ENCODE measurements at places on chromosomes 12 and 14.

GRCh38 chr12:94109160-94109559, 39.2 kb upstream of the PLXNC1 start:
- DNase-seq, result no peak

DNA sequence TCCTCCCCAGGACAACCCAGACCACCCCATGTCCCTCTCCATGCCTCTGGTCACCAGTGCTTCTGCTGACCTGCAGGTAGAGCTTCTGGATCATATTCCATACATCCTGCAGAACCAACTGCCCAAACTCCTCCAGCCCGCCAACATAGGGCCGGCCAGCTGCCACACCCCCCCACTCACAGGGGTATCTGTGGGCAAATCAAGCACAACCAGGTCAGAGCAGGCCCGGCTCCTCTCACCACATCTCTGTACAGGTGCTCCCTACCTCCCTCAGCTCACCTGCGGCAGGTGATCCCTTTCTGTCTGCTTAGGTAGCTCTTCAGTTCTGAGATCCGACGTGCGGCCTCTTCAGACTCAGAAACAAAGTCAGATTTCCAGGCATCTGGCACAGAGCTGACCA, 29.0 kb downstream of the TEP1 start:
- no peak for DNase-seq

DNA sequence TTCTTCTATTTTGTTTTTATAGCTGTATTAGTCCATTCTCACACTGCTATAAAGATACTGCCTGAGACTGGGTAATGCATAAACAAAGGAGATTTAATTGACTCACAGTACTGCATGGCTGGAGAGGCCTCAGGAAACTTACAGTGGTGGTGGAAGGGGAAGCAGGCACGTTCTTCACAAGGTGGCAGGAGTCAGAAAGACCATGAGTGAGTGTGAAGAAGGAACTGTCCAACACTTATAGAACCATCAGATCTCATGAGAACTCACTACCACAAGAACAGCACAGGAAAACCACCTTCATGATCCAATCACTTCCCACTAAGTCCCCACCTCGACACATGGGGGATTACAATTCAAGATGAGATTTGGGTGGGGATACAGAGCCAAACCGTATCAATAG, 42.3 kb downstream of the ARMH4 start:
- no peak for DNase-seq

GRCh38 chr14:51121096-51121495, 26.2 kb upstream of the TRIM9 start:
- no peak for DNase-seq

DNA sequence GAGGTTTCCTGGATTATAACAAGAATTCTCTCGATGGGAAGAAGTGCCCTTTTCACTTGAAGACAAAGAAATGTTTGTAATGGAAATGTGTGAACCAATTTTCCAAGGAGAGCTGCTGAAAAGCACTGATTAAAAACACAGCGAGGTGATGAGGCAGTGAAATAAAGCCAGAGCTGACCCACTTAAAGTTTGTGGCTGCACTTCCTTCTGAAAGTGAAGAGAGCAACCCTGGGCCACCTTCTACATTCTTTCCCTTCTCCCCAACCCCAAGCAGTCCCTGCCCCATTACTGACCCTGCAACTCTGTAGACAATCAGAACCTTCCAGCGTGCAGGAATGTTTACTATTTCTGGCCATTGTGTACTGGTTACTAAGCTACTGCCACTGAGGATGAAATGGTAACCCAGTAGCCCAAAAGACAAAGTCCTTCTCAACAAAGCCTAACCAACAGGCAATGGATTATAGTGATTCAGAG, 173.9 kb downstream of the TTC7B start:
- no peak for DNase-seq

DNA sequence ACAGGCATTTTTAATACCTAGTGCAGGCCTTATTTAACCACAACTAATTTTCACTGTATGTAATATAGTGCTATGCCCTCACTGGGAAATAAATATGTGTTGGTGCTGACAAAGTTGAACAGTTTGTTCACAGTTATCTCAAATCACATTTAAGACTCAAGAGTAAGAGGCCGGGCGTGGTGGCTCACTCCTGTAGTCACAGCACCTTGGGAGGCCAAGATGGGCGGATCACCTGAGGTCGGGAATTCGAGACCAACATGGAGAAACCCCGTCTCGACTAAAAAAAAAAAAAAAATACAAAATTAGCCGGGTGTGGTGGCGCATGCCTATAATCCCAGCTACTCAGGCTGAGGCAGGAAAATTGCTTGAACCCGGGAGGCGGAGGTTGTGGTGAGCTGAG, 22.9 kb upstream of the TEAD4 start:
- no peak for DNase-seq

GRCh38 chr12:53677016-53677799, 1.3 kb upstream of the ATP5MC2 start:
- no peak for DNase-seq

DNA sequence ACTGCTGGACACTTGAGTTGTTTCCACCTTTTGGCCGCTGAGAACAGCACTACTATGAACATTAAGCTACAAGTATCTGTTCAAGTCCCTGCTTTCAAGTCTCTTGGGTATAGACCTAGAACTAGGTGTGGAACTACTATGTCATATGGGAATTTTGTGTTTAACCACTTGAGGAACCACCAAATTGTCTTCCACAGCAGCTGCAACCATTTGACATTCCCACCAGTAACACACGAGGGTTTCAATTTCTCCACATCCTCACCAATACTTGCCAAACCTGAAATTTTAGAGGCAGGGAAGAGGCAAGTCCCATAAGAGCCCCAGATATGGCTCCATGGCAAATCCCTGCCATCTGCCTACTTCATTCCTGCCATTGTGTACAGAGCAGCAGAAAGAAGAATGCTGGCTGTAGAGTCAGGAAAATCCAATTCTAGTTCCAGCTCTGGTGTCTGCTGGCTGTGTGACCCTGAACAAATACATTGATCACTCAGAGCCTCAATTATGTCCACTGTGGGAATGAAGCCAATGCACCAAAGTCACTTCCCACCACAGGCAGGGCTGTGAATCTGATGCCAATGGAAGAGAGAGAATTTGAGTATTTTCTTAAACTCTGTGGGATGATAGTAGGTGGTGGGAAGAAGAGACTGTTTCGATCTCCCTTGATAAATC, 17.8 kb downstream of the PITPNM2 start:
- no peak for DNase-seq

DNA sequence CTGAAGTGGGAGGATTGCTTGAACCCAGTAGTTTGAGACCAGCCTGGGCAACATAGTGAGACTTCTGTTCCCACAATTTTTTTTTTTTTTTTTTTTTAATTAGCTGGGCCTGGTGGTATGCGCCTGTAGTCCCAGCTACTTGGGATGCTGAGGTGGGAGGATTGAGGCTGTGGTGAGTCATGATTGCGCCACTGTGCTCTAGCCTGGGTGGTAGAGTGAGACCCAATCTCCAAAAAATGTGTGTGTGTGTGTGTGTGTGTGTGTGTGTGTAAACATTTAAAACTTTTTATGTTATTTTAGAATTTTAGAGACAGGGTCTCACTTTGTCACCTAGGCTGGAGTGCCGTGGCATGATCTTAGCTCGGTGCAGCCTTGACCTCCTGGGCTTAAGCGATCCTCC, 6.8 kb downstream of the PPP1R36 start:
- DNase-seq, result no peak

GRCh38 chr12:67918441-67918840, 70.8 kb upstream of the IFNG-AS1 start:
- DNase-seq, result no peak

DNA sequence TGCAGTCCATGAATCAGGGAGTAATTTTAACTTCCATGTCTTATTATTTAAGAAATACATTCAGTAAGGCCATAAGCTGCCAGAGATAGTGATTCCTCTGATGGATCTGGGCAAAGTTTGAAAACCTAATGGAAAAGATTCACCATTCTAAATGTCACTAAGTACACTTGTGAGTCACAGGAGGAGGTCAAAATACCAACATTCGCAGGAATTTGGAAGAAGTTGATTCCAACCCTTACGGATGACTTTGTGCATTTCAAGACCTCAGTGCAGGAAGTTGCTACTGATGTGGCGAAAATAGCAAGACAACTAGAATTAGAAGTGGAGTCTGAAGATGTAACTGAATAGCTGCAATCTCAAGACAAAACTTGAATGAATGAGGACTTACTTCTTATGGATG, 69.8 kb downstream of the OSBPL8 start:
- DNase-seq, result no peak

GRCh38 chr12:107478881-107479280, 206.7 kb upstream of the PWP1 start:
- no peak for DNase-seq

All from T-helper 9 cell (primary cell).